ENCODE measurements at places on chromosomes 4 and X.

DNA sequence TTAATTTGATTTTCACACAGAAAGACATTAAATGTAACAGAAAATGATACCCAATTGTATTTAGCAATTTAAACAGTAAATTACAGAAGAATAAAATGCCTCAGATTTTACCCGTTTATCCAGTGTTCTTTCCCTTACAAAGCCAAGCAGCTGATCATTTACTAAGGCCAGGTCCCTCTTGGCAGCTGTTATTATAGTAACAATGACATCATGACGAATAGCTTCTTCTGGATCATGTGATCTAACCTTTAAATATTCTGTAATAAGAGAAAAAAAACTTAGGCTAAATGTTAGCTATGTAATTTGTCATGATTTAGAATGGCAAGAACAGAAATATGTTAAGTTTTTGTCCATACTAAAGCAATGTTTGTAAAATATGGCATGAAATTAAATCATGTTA is 69.4 kb downstream of the PDS5A start:
- peaks cover 6% of the 10 kb centered on the region for H3K36me3 ChIP-seq
- DNase-seq = no peak
- H3K27me3 ChIP-seq = no peaks in the 10 kb centered on the region
- no peak overlapping the region for H3K4me3 ChIP-seq
- H3K27ac ChIP-seq = no peak overlapping the region
- H3K4me1 ChIP-seq = no peaks in the 10 kb centered on the region

DNA sequence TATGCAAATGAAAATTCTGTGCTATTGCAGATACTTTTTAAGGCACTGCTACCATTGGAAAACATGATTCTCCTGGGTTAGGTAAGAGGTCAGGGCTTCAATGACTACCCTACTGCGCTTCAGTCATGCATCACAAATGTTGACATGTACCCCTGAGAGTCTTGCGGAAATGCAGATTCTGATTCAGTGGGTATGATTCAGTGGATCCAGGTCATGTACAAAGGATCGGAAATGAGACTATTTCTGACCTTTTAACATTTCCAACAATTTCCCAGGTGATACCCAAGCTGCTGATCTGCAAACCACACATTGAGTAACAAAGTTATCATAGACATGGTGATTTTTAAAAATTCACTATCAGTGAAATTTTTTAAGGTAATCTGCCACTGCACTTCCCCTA is 62.6 kb downstream of the DDX53 start:
- H3K4me1 ChIP-seq = no peaks in the 10 kb centered on the region
- no peak overlapping the region for H3K4me3 ChIP-seq
- no peak for DNase-seq
- no peaks in the 10 kb centered on the region for H3K27me3 ChIP-seq
- H3K36me3 ChIP-seq = no peaks in the 10 kb centered on the region
- no peak overlapping the region for H3K27ac ChIP-seq

DNA sequence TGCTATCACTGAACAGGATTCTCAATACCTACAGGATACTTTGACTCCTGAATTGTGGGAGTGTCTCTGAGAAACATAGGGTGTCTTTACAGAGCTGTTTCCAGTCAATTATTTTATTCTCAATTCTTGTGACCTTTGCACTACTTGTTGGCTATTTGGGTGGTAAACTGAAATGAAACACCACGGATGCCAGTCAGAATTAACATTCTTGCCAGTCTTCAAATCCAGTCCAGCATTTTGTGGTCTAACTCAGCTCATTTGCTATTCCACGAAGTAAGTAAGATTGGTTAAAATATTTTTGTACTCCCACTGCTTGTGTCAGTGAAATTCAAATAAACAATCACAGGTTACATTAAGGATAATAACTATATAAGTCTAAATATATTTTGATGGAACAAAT is 197.9 kb downstream of the ANKRD50 start:
- no peaks in the 10 kb centered on the region for H3K27me3 ChIP-seq
- no peak overlapping the region for H3K27ac ChIP-seq
- no peaks in the 10 kb centered on the region for H3K4me1 ChIP-seq

DNA sequence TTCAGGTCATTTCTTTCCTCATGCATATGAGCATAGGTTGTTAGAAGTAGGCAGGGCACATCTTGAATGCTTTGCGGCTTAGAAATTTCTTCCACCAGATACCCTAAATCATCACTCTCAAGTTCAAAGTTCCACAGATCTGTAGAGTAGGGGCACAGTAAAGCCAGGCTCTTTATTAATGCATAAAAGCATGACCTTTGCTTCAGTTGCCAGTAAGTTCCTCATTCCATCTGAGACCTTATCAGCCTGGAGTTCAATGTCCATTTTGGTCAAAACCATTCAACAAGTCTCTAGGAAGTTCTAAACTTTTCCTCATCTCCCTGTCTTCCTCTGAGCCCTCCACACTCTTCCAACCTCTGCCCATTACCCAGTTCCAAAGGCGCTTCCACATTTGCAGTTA is 77.7 kb downstream of the MAP9 start:
- no peaks in the 10 kb centered on the region for H3K27me3 ChIP-seq
- H3K36me3 ChIP-seq = no peaks in the 10 kb centered on the region
- no peak overlapping the region for H3K4me3 ChIP-seq
- no peaks in the 10 kb centered on the region for H3K4me1 ChIP-seq

GRCh38 chr4:7903791-7904516 is 35.7 kb downstream of the AFAP1 start:
- no peak overlapping the region for H3K4me3 ChIP-seq
- DNase-seq = no peak
- H3K27me3 ChIP-seq = no peaks in the 10 kb centered on the region
- H3K4me1 ChIP-seq = peaks cover 2% of the 10 kb centered on the region
- no peaks in the 10 kb centered on the region for H3K36me3 ChIP-seq
- H3K27ac ChIP-seq = no peak overlapping the region

DNA sequence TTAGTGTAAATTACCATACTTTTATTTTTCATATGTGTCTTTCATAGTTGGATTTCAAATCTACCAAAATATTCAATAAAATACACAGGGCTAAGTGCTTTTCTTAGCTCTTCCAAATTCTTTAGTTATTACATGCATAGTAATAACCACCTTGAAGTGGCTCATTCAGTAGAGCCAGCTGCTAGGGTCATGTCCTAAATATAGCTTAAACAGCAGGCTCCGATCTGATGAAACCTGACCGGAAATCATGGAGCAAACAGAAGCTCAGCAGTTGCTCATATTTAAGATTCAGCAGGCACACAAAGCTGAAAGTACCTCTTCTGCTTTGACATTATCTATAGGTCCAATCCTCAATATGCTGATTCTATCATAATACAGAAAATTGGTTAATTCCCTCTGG is 1470.4 kb downstream of the ADGRL3 start:
- H3K27ac ChIP-seq = no peak overlapping the region
- H3K4me3 ChIP-seq = no peak overlapping the region
- no peaks in the 10 kb centered on the region for H3K4me1 ChIP-seq
- no peak for DNase-seq

GRCh38 chr4:117692538-117692937 is 341.7 kb upstream of the NDST3 start:
- H3K4me3 ChIP-seq = no peak overlapping the region
- no peak for DNase-seq
- no peaks in the 10 kb centered on the region for H3K36me3 ChIP-seq

DNA sequence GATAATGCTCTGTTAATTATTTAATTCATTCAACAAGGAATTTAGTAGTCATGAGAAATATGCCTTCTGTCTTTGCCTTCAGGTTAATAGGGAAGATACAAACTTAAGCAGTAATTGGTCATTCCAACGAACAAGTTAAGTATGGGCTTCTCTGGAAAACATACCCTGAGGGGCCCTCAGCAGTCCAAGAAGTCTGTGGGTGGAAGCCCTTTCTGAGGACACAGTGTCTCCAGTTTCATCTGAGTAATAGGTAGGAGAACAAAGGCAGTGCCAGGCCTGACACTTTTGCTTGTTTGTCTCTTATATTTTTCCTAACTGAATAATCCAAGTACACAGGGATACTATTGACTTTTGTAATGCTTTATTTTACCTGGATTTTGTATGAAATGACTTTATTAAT is 262.5 kb downstream of the FBXW7 start:
- no peak overlapping the region for H3K4me3 ChIP-seq
- no peak overlapping the region for H3K27ac ChIP-seq
- DNase-seq = no peak

GRCh38 chr4:36348403-36348938 is 67.1 kb downstream of the DTHD1 start:
- no peaks in the 10 kb centered on the region for H3K4me1 ChIP-seq
- DNase-seq = no peak
- H3K4me3 ChIP-seq = no peak overlapping the region
- no peaks in the 10 kb centered on the region for H3K27me3 ChIP-seq

DNA sequence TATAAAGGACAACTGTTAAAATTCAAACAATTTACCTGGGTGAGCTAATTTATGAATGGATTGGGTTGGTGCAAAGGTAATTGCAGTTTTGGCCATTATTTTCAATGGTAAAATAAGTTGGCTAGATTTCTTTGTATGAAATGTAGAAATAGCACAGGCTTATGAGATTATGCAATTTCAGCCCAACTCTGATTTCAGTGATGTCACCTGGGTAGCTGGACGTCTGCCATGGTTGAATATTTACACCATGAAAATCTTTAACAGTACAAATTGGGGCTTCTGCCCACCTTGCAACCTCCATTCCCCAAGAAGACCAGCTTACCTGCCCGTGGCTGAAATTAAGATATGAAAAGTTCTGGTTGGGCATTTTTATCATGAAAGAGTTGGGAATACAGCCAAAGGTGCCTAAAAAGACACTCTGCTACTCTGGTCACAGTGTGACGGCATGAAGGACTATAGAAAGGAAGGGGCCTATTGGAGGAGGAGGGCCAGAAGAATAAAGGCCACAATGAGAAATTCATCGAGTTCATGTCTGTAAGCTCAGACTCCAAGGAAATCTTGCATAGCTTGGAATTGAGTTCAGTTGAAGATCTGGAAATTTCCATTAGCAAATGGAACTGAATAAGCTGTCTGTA is 29.7 kb downstream of the EGF start:
- no peak for DNase-seq
- H3K27me3 ChIP-seq = no peaks in the 10 kb centered on the region
- no peaks in the 10 kb centered on the region for H3K4me1 ChIP-seq
- H3K4me3 ChIP-seq = no peak overlapping the region
- no peaks in the 10 kb centered on the region for H3K36me3 ChIP-seq

DNA sequence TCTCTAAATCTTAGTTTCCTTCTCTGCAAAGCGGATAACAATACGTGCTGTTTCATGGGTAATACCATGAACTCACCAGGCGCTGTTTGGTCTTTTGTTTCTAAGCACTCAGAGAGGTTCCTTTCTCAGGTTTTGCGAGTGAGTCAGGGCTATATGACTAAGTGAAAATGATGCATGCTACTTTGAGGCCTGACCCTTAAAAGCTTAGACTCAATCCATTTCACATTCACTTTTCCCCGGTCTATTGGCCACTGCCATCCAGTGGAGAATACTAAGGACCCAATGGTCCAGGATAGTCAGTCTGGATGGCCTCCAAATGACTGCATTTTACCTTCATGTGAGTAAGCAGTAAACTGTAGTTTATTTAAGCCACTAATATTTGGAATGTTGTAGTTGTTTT is 400.8 kb upstream of the SLIT2 start:
- no peak overlapping the region for H3K27ac ChIP-seq
- no peak overlapping the region for H3K4me3 ChIP-seq
- H3K36me3 ChIP-seq = no peaks in the 10 kb centered on the region
- no peaks in the 10 kb centered on the region for H3K4me1 ChIP-seq

- H3K27ac ChIP-seq = no peak overlapping the region
- H3K36me3 ChIP-seq = no peaks in the 10 kb centered on the region
- H3K4me1 ChIP-seq = peaks cover 4% of the 10 kb centered on the region
- no peak for DNase-seq
Measured at GRCh38 chr4:77006753-77007353, 57.3 kb downstream of the SEPTIN11 start.

DNA sequence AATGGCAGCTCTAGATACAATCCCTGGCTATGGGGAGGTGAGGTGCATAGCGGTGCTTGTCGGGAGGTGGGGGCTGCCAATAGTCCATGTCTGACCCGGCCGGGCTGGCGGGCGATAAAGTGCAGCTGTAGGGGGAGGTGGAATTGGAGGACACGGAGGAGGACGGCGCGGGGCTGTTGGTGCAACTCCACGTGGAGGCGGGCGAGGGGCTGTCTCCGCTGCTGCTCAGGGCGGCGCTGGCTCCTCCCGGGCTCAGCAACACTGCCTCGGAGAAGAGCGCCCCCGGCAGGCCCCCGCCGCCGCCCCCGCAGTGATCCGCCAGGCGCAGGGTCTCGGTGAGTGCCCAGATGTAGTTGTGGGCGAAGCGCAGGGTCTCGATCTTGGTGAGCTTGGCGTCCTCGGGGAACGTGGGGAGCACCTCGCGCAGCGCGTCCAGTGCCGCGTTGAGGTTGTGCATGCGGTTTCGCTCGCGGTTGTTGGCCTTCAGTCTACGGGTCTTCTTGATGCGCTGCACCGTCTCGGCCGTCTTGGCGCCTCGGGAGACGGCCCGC is 1.3 kb downstream of the NEUROG2 start:
- DNase-seq = no peak
- peaks cover 78% of the 10 kb centered on the region for H3K27me3 ChIP-seq
- no peak overlapping the region for H3K27ac ChIP-seq
- no peaks in the 10 kb centered on the region for H3K36me3 ChIP-seq

GRCh38 chr4:158958489-158959270 is 144.2 kb upstream of the RAPGEF2 start:
- DNase-seq = no peak
- H3K4me3 ChIP-seq = no peak overlapping the region
- no peaks in the 10 kb centered on the region for H3K27me3 ChIP-seq
- H3K27ac ChIP-seq = no peak overlapping the region

- H3K36me3 ChIP-seq = no peaks in the 10 kb centered on the region
- H3K27ac ChIP-seq = no peak overlapping the region
- no peak overlapping the region for H3K4me3 ChIP-seq
- H3K27me3 ChIP-seq = no peaks in the 10 kb centered on the region
- DNase-seq = no peak
Measured at GRCh38 chr4:71533121-71533520, 194.3 kb downstream of the SLC4A4 start.

GRCh38 chr4:179804440-179804839 is 2362.2 kb upstream of the AGA start:
- H3K27me3 ChIP-seq = no peaks in the 10 kb centered on the region
- H3K4me1 ChIP-seq = no peaks in the 10 kb centered on the region
- no peak overlapping the region for H3K4me3 ChIP-seq
- H3K27ac ChIP-seq = no peak overlapping the region

DNA sequence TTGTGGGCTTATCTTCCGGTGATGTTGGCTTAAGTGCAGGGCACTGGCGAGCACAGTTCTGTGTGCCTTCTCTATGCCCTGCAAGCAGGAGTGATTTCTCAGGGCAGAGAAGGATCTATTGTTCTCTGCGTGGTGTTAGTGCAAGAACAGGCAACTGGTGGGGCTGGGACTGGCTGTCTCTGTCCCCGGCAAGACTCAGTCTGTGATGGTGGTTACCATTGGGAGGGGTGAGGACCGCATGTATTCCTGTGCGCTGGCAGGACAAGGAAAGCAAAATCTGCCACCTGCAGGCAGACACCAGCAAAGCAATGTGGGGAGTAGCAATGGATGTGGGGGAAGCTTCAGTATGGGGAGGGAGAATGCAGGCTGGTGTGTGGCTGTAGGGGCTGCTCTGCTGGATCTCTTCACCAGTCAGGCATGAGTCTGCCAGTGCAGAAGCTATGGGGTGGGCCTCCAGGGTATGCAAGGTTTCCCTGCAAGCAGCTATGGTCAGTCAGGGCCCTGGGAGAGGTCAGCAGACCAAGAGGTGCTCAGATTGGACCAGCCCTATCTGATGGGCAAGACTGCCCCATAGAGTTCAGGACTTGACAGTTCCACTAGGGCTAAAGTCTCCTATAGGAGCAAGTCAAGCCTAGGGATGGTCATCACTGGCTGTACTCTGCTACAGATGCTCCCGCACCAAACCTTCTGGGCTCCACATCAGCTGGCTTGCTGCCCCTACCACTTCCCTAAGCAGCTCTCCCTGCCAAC is 16.8 kb downstream of the PF4 start:
- peak; percentile 60 for DNase-seq
- H3K27ac ChIP-seq = no peak overlapping the region
- H3K36me3 ChIP-seq = no peaks in the 10 kb centered on the region
- H3K4me3 ChIP-seq = no peak overlapping the region

Data from iPS DF 6.9 (cell line).